Daoy (cell line): ENCODE measurements at places on chromosomes 6 and 20. TPM values are rescaled to one million over a fixed set of nuclear protein-coding genes. Genes with fewer than 3 reads are reported as not detected.

Gene CNR1
- 0.45 and 1.0 TPM in 2 replicates for total RNA-seq

- no peak for DNase-seq
These were observed 47.1 kb downstream of the AKIRIN2 start for GRCh38 chr6:87654875-87655454.

- DNase-seq = no peak
These were observed 3.3 kb downstream of the ADGRB3 start for GRCh38 chr6:68638230-68638900.

- DNase-seq = no peak
These were observed 6.0 kb downstream of the CLDN20 start for GRCh38 chr6:155269765-155270164.

DNA sequence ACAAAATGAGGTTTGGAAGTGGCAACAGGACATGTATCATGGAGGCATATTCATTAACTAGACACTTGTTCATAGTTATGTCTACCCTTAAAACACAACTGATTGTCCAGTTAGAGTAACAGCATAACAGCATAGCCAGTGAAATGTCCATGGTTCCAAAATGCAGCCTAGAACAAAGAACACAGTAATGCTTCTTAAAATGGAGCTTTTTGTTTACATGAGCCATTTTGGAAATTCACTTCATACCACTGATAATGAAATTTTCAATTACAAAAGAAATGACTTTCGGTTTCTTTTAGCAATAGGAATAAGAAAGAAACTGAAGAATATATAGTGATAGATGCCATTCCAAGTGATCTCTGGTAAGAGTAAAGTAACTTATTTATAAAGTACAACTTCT lies 111.1 kb upstream of the DST start:
- DNase-seq = no peak

DNA sequence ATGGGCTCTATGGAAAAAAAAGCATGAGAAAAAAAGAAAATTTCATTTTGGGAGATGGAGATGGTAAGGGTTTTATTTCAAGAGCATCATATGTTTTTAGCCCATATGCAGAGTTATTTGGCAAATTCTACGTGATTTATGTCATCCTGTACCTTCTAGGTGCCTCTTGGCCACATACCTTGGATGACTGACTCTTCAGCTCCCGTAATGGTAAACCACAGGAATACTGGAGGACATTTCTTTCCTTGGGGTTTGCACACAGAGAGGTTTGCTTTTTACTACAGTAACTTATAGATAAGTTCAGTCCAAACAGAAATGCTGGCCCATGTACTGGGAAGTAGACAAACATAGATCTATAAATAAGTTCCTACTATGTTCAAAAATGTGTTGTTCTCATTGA lies 132.2 kb downstream of the SH3BGRL2 start:
- no peak for DNase-seq

Gene TTK
- total RNA-seq = 153 and 180 TPM in 2 replicates

Gene HS3ST5
- not detected in 2 replicates for total RNA-seq

DNA sequence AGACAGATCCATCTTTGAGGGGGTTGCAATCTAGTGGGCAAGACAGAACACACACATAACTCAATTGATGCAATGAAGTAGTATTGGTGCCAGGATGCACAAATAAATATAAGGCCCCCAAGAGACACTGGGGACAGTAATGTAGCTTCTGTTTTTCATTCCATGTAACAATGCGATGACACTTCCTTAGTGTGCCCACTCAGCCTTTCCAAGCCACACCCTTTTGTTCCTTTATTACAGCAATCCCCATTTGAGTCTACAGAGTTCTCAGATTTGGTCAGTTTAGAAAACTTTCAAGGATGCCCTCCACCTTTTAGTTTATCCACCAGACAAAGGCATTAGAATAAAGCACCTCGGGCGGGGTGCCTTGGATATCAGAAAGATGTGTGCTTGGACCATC lies 15.5 kb downstream of the TGM3 start:
- no peak for DNase-seq

GRCh38 chr6:11224252-11224965 lies 8.1 kb downstream of the NEDD9 start:
- DNase-seq = peak; percentile 69

DNA sequence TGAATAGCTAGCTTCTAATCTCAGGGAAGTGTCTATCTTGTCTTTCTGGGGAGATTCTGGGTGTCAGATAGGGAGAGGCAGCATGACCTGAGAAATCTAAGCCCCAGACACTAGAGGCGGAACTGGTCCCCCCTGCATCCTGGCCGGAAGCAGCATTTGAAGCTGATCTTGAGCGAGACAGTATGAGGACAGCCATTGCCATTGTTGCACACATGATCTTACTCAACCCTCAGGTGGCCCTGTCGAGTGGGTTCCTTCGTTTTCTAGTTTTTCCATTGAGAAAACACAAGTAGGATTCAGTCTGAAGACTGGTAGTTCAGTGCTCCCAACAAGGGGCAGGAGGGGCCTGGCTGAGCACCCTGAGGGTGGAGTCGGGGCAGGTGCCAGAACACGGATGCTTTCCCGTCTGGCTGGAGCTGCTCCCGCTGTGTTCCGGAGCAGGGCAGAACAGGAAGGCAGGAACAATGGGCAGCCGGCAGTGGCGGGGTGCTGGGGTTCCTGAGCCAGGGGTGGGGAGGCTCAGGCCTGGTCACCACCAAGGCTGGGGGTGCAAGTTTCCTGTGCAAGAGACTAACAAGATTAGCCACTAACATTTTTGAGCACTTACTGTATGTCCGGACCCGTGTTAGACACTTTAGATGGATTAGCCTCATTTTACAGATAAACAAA lies 7.9 kb upstream of the SDCBP2 start:
- DNase-seq = no peak

- no peak for DNase-seq
These were observed 29.1 kb upstream of the FOXC1 start for GRCh38 chr6:1580585-1580984.

Gene PRPH2
- total RNA-seq = not detected in 2 replicates

DNA sequence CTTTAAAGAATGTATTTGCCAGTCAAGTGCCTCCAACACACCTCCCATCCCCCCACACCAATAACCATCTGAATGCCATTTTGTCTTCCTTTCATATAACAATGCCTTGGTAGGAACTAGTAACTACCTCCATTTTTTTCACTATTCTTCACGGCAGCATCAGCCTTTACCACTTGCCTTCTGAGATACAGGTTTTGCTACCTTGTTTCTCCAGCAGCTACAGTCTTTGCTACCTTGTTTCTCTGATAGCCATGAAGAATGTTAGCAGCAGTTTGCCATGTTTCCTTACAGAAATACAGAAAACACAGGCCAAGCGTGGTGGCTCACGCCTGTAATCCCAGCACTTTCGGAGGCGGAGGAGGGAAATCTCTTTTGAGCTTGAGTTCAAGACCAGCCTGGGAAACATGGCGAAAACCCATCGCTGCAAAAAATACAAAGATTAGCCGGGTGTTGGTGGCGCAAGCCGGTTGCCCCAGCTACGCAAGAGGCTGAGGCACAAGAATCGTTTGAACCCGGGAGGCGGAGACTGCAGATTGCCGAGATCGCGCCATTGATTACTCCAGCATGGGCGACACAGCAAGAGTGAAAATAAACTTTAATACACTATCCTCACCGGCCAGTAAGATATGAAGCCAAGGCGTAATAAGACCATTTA lies 100.9 kb downstream of the HFE start:
- DNase-seq = no peak

Gene OLIG3
- not detected in 2 replicates for total RNA-seq

- DNase-seq = no peak
These were observed 207.6 kb upstream of the CDH4 start for GRCh38 chr20:61044499-61044898.

Gene CLVS2
- under 0.01 TPM in 1 of 2 replicates, not detected in the other for total RNA-seq

Gene PARD6B
- 5.2 and 26.0 TPM in 2 replicates for total RNA-seq

Gene ENPP3
- total RNA-seq = not detected in 2 replicates
